Activated T-cell treated with anti-CD3 and anti-CD28 coated beads, Interleukin-2, amount 50 U/mL, for 48 hours (primary cell): ENCODE measurements at places on chromosomes 12 and 14.

DNA sequence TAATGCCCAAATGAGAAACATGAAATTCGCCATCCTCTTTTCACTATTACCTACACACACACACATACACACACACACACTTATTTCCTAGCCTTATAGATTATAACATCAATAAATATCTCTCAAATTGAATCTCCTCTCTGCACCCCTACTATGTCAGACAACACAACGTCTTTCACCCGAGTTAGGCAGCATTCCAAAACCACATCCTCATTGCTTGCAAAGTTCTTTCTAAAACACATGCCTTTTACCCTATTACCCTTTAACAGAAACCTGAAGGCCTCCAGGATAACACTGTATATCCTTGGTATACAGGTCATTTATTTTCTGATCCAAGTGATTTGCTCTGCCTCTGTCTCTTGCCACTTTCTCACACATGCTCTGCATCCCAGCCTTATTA is 56.3 kb downstream of the KCNH5 start:
- no peak for DNase-seq

GRCh38 chr12:106042037-106042436 is 96.7 kb downstream of the NUAK1 start:
- DNase-seq, result no peak

- DNase-seq, result no peak
Observed at GRCh38 chr14:77151918-77152588, 10.5 kb upstream of the ZDHHC22 start.

- DNase-seq, result no peak
Observed at GRCh38 chr12:12616512-12617310, 5.0 kb downstream of the CREBL2 start.

- DNase-seq, result no peak
Observed at GRCh38 chr14:55249423-55249822, 21.8 kb upstream of the FBXO34 start.

GRCh38 chr12:123931686-123932321 is 40.8 kb downstream of the CCDC92 start:
- DNase-seq, result peak; percentile 36

- no peak for DNase-seq
Observed at GRCh38 chr14:52856139-52856538, 64.7 kb upstream of the GNPNAT1 start.

DNA sequence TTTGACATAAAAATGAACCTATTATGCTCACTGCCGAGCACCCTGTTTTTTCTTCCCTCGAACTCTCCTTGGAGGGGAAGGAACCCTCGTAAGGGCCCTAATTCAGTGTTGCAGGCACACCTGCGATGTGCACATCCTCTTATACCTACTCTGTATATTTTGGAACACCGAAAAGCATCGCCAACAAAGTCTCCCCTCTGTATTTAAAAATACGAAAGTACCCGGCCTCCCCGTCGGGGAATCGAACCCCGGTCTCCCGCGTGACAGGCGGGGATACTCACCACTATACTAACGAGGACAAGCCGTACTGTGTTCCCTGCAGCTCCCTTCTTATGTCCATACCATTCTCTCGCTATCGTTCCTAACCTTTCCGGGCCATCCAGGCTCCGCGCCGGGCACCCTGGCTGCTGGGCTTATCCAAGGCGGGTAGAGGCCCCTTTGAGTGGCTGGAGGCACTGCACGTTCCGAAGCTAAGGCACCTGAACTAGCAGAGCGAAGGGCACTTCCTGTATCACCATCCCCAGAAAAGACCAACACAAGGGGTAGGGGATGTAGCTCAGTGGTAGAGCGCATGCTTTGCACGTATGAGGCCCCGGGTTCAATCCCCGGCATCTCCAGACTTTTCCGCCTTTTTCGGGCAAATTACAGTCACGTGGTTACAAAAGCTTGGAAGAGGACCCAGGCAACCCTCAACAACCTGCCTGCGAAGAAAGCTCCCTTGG is 25.1 kb upstream of the UBC start:
- DNase-seq, result peak; percentile 95

GRCh38 chr12:101876322-101876860 is 989 bp upstream of the DRAM1 start:
- DNase-seq, result no peak

DNA sequence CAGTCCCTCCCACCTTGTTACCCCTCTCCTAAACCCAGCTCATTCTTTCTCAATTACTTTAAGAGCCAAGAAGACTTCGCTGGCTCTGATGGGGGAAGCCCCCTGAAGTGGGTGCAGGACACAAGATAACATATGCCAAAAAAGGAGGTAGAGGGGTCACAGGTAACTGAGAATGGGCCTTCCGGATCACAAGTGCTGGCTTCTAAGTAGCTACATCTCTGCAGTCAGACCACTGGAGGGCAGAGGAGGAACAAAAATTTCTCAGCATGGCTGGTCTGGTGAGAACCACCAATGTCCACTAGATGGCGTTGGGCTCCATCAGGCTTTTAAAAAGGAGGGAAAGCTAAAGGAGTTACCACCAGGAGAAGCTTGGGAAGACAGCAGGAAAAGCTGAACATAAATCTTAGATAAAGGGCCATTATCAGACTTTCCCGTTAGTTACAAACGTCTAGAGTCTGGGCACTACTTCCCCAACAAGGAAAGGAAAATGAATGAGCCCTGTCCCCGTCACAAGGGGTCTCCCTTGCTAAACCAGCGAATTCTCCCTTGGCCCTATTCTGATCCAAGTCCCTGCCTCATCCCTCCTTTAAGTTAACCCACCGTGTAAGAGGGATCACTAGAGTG is 11.6 kb upstream of the CDH24 start:
- DNase-seq, result peak; percentile 78

DNA sequence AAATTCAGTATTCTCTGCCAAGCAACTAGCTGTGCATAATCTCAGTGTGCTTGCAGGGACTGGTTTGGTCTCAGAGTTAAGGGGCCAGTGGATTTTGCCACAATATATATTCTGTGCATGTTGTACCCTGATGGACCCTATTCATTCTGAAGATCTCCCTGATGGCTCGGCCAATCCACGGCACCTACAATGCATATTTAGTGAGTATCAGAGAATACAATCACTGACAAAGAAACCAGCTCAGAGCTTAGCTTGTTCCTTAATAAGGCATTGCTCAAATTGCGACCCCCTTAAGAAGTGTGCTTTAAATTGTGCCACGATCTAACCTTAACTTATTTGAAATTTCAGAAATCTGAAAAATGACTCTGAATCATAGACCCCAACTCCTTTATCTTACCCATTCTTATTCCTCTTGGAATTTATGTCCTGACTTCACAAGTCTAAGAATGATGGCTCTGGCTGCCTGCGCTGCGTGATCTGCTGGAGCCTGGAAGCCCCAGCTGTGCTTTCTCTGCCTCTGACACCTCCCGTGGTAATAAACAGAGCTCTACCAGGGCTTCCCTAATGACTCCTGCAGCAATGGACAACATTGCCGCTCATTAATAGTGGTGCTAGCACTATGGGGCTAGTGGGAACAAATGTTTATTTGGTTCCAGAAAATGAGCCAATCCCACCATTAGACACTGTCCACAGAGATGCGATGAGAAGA is 9.0 kb upstream of the DCAF4 start:
- no peak for DNase-seq

- DNase-seq, result no peak
Observed at GRCh38 chr14:79080040-79080439, 909.9 kb downstream of the NRXN3 start.

- peak; percentile 45 for DNase-seq
Observed at GRCh38 chr12:47881826-47882427, 22.9 kb downstream of the VDR start.

DNA sequence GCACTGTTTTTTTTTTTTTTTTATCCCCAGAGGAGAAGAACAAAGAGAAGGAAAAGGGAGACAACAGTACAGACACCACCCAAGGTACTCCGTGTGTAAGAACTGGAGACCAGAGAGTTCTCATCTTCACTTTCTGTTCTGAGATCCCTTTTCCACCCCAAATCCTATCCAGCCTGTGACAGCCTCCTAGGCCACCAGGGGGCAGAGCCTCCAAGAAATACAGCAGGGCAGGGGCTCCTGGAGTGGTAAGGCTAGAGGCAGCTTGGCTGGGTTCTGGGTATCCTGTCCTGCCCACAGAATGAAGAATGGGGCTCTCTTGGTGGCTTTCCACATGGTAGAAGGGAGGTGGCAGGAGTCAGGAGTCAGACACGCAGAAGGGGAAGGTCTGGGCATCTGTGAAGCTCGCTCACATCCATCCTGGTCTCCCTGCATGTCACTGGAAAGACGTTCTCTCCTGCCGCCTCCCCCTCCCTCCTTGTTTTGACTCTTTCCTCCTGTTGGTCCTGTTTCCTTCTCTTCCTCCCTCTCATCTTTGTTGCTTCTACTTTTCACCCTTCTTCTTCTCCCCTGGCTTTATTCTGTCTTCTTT is 12.0 kb downstream of the CLSTN3 start:
- peak; percentile 74 for DNase-seq

DNA sequence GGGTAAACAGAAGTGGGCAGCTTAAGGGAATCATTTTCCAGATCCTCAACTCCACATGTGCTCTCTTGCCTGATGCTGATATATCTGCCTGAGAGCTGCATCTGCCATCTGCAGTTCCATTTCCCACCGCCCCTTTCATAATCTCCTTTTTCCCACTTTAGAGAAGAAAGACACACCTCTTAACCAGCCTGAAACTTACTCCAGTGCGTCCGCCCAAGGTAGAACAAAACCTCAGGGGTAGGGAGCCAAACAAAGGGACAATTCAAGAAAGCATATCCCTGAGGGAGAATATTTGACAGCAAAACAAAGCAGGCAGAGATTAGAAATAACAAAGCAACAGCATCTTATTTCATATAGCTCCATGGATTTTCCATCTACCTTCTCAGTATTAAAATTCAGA is 4.3 kb downstream of the MDM1 start:
- DNase-seq, result no peak

- DNase-seq, result no peak
Observed at GRCh38 chr12:93113317-93114006, 184.4 kb upstream of the EEA1 start.

- DNase-seq, result no peak
Observed at GRCh38 chr12:6888360-6888759, 15.3 kb upstream of the SPSB2 start.

- no peak for DNase-seq
Observed at GRCh38 chr12:105935106-105935505, 203.6 kb downstream of the NUAK1 start.

- DNase-seq, result no peak
Observed at GRCh38 chr12:78004249-78005093, 173.8 kb downstream of the NAV3 start.

DNA sequence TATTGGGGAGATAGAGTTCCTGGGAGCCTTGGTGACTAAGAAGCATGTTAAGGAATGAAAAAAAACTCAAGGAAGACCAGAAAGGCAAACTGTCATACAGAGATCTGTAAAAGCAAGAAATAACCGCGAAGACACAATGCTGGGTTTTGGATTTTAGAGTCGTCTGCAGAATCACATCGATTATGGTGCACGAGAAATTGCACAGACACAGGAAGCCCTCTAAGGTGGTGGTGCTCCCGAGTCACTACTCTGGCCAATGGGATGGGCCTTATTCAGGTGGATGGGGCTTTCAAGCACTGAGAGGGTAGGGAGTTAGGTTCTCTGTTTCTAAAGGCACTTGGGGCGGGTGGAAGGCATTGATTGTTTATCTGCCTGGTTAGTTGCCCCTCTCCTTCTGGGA is 10.3 kb upstream of the FLVCR2 start:
- no peak for DNase-seq

DNA sequence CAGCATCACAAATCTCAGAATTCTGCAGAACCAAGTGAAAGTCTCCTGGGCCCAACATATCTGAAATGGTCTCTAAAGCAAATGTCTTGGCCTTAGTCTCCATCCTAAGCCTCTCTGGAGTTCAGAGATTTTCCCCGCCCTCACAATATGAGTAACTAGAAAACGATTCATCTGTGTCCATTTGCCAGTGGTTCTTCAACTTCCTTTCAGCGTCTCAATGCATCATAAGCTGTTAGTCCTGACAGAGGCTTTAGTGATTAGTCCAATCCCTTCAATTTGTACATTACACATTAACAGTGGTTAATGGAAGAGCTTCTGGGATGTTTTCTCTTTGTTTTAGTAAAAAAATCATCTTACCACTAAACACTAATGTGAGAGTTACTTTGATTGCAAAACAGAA is 17.4 kb downstream of the NPC2 start:
- no peak for DNase-seq

DNA sequence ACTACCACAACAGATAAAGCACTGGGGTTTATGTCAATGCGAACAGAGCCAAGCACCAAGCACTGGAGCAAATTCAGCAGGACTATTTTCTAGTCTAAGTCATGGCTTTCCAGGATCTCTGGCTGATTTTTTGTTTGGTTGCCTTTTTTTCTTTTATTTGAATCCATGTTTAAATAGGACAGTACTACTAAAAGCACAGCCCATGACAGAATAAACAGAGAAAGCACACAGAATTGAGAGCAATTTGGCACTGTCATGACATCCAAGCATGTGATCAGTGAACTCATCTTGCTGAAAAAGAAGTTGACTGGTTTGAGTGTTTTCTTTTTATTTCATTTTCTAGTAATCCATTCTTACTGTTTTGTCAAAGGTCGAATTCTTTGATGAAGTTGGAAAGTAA is 23.1 kb upstream of the RERG start:
- DNase-seq, result no peak

DNA sequence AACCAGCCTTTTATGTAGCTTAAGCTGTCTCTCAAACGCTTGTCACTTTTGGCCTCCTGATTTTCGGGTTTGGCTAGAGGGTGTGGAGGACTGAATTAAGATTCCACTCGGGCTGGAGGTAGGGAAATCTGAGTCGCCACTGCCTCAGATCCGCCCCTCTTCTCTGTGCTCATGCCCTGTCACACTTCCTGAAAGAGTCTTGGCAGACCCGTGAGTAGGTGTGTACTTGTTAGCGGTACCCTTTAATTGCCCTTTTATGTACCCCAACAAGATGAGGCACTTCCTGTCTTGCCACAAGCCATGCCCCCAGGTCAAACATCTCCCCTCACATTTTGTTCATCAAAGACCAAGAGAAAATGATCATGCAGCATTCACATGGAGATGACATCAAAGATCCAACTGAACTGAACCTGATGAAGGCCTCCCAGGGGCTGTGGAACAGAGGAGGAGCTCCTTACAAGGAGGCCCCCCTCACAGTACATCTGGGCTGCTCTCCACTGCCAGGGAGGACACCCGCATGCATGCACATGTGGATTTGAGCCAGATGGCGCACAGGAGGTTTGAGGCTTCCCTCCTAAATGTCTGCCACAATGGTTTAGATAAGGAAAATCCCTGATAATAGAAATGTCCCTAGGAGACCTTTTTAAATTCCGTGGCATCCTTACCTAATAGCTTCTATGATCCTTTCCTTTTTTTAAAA is 86.5 kb upstream of the CDKN3 start:
- DNase-seq, result no peak

DNA sequence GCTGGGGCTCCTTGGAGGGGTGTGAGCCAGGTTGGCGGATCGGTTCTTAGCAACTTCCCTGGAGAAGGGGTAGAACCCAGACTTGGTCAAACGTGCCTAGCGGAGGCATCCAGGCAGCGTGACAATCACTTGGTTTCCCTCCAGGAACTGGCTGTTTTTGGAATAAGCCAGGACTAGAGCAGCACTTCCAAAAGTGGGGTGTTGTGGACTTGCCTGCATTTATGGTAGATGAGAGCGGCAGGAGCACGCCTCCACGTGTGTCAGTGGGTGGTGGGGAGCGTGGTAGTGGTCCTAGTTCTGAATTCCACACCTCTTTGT is 2.8 kb downstream of the PRMT8 start:
- no peak for DNase-seq

- no peak for DNase-seq
Observed at GRCh38 chr12:52014567-52015530, 8.1 kb downstream of the TAMALIN start.

GRCh38 chr14:82642425-82642824 is 1108.8 kb upstream of the SEL1L start:
- DNase-seq, result peak; percentile 20
